Activated B cell treated with CpG ODN at 0.5 μM for 24 hours (primary cell): ENCODE measurements at places on chromosomes 3 and 15. TPM values are rescaled to one million over a fixed set of nuclear protein-coding genes. Genes with fewer than 3 reads are reported as not detected.

DNA sequence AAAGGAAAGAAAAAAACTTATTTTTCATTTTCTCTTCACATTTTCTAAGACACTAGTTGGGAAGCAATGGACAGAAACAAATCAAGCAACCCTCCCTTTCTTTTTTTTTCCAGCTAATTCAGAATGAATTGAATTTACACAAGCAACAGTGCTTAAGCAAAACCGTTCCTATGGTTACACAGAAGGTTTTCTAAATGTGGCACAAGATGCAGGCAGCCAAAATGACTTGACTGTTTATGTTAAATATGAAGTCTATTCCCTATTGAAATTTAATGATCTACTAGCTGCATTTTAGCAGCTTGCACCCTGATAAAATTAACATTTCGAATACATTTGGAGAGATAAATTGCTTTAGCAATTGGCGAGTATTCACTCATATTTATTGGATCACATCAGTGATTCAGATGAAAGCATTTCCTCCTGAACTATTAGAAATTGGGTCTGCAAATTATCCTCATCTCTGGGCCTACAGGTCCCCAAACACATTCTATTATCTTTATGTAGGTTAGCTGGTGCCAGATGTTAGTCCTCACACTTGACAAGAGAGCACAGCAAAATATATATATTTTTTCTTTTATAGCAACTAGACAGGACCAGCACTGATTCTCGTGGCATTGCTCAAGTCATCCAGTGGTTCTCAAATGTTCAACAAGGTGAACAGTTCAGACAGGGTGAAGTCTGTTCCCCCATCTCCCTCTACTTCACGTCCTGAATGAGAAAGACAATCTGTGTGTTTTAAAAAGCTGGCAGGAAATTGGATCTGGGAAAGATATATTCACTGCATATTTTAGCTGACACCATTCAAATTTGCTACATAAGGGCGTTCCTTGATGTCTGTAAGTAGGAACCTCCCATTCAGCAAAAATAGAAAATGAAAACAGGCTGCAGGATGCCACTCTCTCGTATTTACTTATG, 463.6 kb upstream of the KCNMB2 start:
- no peak for DNase-seq

DNA sequence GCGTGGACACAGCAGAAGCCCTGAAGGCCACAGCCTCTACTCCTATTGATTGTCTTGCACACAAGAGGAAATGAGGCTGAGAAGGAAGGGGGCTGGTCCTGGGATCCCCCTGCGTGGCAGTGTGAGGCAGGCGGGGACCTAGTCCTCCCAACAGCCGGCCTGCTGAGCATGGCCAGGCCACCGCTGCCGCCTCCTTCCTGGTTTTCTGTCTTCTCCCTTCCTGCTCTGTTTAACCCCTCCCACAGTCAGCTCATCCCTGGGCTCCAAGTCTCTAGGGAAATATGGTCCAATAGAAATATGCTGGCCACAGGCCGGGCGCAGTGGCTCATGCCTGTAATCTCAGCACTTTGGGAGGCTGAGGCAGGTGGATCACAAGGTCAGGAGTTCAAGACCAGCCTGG, 42.1 kb upstream of the HES1 start:
- no peak for DNase-seq

DNA sequence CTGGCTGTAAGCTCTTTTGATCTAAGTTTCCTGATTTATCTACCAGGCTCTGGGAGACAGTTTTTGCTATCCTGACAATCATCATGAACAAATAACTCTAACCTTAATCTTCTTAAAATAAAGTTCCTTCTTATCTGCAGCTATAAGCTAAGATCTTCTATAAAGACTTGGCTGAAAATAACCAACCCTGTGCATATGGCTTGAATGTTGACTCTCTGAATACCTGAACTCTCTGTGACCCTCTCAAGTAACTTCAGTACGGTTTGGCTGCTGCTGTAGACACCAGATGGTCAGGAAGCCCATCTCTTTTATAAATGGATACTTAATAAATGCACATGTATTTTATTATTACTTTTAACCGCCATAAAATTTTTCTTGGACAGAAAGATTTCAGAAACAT, 412.4 kb upstream of the CBLB start:
- no peak for DNase-seq

- DNase-seq = no peak
Measured at GRCh38 chr3:188242436-188243123, 88.6 kb downstream of the LPP start.

DNA sequence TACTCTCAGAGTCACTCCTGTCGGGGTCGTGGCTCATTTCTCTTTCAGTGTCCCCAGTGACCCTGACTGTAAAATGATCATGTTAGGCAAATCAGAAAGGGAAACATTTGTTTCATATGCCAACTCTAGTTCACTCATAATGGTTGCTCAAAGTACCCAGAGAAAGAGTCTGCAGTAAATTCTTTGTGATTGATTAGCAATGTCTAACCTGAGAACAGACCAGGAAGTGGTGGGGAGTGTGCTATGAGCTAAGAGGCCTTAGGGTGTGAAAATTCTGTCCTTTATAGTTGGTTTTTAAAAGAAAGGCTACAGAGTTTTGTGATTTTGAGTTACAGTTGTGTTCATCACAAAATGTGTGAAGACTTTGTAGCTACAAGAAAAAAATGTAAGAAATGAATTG, 108.9 kb downstream of the EDEM1 start:
- no peak for DNase-seq

DNA sequence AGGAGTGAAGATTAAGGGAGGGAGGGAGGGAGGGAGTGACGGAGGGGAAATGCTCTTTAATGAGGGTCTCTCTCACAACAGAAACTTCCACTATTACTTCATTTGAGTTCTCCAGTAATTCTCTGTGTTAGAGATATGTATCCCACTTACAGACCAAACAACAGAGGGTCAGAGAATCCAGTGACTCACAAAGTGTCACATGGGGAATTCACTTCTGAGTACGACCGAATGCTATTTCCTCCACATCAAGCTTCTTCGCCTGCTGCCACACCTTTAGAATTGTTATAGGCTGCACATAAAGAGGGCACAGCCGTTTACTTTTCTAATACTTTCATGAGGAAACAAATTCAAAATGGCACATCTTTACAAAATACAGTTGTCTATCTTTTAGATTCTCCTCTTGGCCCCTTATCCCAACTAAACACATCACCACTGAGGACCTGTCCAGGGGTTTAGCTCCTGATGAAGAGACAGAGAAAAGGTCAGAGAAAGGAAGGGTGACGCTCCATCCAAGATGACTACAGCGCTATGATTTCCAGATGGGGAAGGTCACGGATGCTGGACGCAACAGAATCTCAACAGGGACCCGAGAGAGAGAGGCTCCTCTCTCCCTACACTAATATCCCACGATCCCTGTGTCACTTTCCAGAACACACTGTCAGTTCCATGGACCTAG, 119.0 kb downstream of the XXYLT1 start:
- no peak for DNase-seq

- DNase-seq = no peak
Measured at GRCh38 chr3:24018784-24019570, 73.9 kb downstream of the NR1D2 start.

DNA sequence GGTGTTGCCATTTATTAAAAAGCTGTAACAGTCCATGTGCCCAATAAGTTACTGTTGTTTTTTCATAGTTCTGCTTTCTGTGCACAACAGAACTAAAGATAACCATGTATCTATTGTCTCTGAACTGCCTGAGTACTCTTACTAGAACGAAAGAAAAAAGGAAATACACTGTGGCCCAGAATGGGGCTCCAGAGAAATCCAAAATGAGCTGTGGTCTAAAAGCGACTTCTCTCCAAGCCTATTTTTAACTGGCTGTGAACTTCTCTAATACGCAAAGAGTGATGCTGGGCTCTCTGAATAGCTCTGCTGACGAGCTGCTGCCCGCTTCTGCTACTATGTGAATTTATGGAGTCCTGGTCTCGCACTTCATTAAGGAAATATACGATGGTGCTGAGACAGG, 56.2 kb upstream of the LPP start:
- DNase-seq = no peak

GRCh38 chr3:51712511-51712931, 5.7 kb downstream of the GRM2 start:
- peak; percentile 12 for DNase-seq

GRCh38 chr3:112531358-112531781, 30.4 kb downstream of the ATG3 start:
- DNase-seq = no peak

DNA sequence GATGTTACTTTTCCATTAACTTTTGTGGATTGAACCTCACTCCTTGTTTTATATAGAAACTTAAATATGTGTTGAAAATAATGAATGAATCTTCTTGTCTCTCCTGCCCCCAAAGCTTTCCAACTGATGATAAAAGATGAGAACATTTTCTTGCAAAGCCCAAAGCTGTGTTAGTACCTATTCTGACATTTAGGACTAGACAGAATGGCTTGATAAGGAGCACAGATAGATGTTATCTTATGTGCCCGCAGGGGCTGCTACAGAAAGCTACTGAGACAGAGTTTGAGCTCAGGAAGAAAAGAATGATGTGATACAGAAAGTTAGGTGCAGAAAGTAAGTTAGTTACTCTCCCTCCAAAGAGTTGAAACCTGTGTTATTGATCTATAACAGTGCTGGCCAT, 109.4 kb upstream of the ATP11B start:
- DNase-seq = no peak

GRCh38 chr3:5133239-5134018, 11.3 kb downstream of the ARL8B start:
- no peak for DNase-seq

DNA sequence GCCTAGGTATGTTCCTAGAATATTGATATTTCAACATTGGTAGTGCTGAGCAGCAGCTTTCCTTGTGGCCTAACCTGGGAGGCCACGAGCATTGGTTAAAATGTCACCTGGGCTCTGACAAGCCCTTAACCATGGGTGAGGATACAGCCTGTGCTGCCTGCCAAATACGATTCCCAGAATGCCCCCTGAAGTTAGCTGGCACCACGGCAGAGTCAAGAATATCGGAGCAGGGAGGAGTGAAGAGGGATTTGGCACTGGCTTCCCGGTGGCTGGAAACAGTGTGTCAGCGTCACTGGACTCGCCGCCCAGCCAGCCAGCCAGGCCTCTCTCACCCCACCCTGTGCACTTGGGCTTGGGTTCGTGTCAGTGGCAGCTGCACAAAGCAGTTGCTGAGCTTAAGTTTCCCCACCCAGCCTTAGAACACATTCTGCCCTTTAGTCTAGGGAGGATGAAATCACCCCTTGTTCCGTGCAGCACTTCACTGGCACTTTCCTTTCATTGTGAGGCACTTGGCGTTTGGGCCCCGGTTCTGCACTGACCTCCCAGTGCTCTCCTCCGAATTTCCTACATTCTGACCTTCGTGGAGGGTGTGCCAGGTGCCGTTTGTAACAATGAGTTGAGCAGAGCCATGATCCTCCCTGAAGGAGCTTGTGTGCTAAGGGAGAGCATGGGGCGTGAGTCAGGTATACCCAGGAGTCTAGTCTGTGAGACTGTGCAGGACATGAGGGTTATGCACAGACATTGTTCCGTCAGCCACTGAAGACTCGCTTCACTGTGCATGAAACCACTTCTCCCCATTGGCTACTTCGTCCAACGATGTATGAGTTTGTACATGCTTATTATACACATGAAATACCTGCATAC, 152.8 kb upstream of the BHLHE40 start:
- no peak for DNase-seq

The C3orf85 gene
- total RNA-seq = not detected in 2 replicates

The PIERCE2 gene
- 0.55 and 1.1 TPM in 2 replicates for total RNA-seq

The HIGD2B gene
- 0.20 and 0.55 TPM in 2 replicates for total RNA-seq

The HCLS1 gene
- 434 and 440 TPM in 2 replicates for total RNA-seq

The UBXN7 gene
- 60.8 and 66.5 TPM in 2 replicates for total RNA-seq
